ENCODE measurements at places on chromosomes 6 and 20.

- no peak for DNase-seq
These were observed 23.4 kb downstream of the FAM217A start for GRCh38 chr6:4055420-4056041.

DNA sequence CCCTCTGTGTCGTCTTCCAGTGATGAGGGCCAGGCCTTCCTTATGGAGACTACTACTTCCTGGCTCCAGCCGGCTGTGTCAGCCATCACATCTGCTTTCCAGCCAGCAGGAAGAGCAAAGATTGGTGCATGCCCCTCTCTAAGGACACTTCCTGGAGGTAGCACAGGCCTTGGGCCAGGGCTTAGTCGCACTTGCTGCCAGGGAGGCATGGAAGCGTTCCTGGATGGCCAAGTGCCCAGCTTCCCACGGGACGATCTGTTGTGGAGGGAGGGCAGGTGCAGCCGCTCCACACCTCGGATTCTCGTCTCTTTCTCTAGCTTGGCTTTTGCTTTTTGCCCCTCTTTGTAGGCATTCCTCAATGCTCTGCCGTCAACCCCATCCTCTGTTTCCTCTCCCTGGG lies 11.9 kb downstream of the ERMARD start:
- DNase-seq, result no peak

- no peak for DNase-seq
These were observed 151.5 kb upstream of the STMND1 start for GRCh38 chr6:16950302-16950701.

GRCh38 chr20:49661560-49662329 lies 51.9 kb downstream of the B4GALT5 start:
- DNase-seq, result no peak

DNA sequence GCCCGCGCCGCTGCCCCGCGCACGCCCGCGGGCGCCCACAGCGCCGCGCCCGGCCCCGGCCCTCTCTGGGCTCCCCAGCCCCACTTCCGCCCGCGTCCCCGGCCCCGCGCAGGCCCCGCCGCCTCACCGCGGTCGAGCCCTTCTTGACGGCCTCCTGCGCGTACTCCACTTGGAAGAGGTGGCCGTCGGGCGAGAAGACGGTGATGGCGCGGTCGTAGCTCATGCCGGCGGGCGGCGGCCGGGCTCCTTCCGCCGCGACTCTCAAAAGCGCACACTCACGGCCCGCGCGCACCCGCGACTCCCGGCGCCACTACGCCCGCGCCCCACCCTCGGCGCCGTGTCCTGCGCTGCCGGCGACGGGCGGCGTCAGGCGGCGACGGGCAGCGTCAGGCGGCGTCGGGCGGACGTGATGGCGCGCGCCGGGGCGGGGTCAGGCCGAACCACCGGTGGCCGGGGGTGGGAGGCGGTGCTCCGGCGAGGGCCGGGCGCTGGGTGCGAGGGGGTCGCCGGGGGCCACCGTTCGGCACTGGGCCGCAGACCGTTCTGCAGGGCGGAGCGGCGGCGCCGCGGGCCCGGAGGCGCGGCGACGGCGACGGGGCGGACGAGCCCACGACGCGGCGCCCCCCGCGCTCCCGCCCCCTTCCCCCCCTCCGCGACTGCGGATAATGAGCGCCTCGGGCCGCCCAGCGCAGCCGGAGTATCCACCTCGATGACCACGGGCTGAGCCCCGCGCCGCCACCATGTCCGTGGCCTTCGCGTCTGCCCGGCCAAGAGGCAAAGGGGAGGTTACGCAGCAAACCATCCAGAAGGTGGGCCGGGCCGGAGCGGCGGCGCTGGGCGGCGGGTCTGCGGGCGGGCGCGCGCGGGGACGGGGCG lies at the start of the genes PSMA7 and SS18L1:
Gene PSMA7 (minus strand): TSS at position 314 of the 876 bp plus-strand sequence. CDS start 91 bp downstream, at position 223.
Gene SS18L1 (plus strand): TSS at position 689 of the 876 bp plus-strand sequence. CDS start 52 bp downstream, at position 741.
- DNase-seq, result peak; percentile 94

DNA sequence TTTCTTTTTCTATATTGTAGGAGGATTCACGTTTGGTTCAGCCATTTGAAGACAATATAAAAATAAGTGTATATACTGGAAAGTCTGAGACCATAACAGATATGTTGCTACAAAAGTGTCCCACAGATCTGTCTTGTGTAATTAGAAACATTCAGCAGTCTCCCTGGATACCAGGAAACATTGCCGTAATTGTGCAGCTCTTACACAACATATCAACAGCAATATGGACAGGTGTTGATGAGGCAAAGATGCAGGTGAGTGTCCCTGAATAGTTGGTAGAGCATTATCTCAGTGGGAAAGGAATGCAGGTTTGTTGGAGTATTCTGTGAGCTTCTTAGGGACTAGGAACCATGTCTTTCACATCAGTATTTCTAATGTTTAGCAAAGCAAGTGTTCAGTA lies 18.3 kb upstream of the ADGRF4 start:
- no peak for DNase-seq

DNA sequence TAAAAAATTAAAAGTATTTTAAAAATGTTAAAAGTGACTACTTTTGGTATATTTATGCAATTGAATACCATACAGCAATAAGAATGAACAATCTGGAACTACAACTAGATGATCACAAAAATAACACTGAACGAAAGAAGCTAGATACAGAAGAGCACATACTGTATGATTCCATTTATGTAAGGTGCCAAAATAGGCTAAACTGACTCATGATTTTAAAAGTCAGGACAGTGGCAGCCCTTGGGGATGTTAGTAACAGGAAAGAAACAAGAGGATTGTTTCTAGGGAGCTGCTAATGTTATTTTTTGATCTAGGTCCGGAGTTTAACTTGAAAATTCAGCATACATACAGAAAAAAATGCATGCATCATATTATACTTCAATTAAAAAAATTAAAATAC lies 42.3 kb downstream of the KIF13A start:
- DNase-seq, result no peak

Data from GM10248 (cell line).